NCI-H1694 treated with DMSO at 0.1 percent for 48 hours (cell line): ENCODE measurements at places on chromosomes 5 and 9.

DNA sequence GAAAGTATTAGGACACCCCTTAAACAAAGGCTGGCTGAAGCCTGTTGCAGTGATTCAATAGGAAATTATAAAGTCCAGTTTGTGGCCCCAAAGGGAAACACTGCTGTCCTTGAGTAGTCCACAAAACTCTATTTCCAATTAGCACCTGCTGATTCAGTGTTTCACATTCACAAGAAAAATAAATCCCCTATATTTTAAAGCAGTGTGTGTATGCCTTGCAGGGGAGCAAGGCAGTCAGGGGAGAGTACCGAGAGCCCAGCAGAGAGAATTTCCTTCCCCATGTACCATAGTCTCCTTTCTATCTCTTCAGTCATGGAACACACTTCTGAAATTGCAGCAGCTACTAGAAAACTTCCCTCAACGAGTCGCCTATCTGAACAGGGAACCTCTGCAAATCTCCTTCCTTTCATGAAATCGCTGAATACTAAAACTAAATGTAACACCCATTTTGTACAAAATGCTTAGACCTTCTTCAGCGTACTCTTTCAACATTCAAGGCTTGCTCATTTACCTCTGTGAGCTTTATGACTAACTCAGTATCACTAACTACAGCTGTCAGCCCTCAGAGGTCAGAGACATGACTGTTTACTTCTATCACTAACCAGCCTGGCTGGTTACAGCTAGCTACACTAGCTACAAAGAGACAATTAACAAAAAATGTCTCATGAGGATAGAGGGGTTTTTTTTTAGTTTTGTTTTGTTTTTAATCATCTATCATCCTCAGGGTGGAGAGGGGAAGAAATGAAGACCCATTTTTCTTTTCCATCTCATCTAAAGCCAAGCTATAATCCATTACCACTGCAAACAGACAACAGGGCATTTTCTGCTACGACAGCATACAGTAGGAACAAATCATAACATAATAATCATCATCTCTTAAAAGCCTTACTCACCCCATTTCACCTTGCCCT is 188.7 kb downstream of the EBF1 start:
- DNase-seq, result no peak

DNA sequence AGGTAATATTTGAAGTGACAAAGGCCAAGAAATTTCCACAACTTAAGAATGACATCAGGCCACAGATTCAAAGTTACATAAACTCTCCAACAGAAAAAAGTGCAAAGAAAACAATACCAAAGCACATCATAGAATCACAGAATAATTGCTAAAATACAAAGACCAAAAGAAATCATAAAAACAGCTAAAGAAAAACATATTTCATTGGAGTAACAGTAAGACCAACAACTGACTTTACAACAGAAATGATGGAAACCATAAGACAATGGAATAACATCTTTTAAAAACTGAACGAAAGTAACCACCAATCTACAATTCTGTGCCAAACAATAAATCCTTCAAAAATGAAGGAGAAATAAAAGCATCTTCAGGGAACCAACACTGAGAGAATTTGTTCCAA is 38.3 kb downstream of the ZDHHC21 start:
- DNase-seq, result no peak

DNA sequence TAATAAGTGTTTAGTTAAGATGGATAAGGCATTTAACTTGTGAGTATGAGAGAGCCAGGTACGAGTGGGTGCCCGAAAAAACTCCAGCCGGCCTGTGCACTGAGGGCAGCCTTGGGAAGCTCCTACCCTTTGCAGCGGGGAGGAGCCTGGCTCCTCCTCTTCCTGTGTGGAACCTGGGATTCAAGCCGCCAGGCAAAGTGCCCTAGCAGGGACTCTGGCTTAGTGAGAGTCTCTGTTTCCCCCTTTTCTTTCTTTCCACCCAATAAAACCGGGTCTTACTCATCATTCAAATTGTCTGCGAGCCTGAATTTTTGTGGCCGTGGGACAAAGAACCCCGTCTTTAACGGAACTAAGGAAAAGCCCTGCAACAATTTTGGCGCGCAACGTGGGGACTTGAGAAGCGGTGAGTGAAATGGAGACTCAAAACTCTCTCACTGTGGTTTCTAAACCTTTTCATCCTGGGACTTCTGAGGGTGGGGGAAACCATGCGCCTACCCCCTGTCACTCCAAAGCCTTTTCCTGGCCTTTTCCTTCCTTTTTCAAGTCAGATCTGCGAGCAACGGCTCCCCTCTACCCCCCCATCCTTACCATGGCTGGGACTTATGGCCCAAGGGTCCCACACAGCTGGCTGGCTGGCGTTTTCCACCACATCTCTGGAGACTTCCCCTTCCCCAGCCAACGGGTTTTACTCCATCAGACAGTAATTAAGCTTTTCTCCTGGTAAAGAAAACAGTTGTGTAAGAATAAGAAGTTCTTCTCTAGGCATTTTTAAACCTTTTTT is 535.7 kb upstream of the ACO1 start:
- DNase-seq, result no peak

- no peak for DNase-seq
These were observed 8.0 kb upstream of the DCP2 start for GRCh38 chr5:112968411-112969106.

DNA sequence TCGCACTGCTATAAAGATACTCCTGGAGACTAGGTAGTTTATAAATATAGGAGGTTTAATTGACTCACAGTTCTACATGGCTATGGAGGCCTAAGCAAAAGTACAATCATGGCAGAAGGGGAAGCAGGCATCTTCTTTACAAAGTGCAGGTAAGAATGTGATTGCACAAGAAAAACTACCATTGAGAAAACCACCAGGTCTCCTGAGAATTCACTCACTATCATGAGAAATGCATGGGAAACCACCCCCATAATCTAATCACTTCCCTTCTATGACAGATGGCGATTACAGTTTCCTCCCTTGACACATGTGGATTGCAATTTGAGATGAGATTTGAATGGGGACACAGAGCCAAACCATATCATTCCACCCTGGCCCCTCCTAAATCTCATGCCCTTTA is 121.2 kb upstream of the ST8SIA4 start:
- DNase-seq, result no peak

- no peak for DNase-seq
These were observed 23.8 kb upstream of the BOD1 start for GRCh38 chr5:173640156-173640804.

GRCh38 chr5:25458628-25459027 is 813.9 kb upstream of the CDH10 start:
- DNase-seq, result no peak

- DNase-seq, result no peak
These were observed 35.9 kb downstream of the MAMDC2 start for GRCh38 chr9:70079417-70080037.

GRCh38 chr5:55540525-55540924 is 5.8 kb upstream of the PLPP1 start:
- DNase-seq, result no peak

- no peak for DNase-seq
These were observed 110.3 kb upstream of the PCSK5 start for GRCh38 chr9:75780185-75780584.

DNA sequence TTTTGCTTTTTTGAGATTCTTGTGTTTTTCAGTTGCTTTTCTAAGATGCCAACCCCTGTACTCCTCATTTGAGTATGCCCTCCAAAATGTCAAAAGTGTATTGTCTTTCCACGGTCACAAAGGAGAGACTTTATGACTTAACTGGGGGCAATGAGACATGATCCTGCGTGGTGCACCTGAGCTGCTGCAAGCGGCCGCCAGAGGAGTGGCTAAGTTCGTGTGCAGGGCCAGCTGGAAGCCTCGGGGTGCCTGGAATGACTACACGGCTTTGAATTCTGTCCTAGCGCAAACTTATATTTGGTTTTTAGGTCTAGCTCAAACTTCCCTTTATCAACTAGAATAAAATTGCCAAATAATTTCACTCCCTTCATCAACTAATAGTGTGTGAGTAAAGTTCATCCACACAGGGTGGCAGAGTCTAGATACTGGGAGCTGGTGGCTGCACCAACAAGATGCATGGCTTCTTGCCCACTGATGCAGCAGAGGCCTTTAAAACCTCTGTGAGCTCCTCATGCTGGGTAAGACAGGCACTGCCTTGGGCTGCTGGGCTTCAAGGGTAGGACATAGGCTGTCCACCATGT is 4.7 kb downstream of the GADD45G start:
- DNase-seq, result no peak

- no peak for DNase-seq
These were observed 186.0 kb downstream of the TENT4A start for GRCh38 chr5:6899221-6899620.

DNA sequence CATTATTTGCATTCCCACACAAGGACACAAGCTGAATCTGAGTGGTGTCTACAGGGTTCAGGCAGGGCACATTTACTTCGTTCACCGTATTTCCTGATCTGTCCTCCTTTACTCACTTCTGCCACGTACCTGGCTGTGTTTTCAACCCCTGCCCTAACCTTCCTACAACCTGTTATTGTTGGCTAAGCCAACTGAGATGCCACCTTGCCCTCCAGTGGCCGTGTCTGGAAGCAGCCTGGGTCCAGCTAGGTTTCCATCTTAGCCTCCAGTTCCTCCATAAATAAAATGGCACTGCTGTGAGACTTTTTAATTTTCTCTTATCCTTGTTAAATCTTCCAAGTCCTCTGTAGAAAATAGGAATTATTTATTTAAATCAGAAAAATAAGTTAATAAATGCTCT is 64.8 kb downstream of the ATP10B start:
- no peak for DNase-seq

DNA sequence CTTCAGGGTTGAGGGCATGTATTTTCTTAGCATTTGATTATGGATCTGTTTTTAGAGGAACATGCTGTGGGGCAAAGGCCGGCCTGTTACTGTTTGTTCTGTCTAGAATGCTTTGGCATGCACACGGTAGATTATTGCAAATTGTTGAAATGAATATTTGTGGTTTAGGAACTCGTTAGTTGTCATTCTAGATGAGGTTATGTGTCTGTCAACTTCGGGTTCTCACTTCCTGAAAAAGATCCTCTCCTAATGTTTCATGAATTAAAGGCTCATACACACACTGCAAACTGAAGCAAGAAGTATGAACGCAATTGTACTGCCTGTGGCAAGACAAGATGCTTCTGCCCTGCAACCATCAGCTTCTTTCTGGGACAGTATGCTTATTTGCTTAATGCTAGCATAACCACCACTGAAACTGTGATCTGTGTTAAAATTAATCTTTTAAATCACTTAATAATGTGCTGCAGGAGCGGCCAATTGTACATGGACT is 99.6 kb downstream of the BASP1 start:
- DNase-seq, result no peak

DNA sequence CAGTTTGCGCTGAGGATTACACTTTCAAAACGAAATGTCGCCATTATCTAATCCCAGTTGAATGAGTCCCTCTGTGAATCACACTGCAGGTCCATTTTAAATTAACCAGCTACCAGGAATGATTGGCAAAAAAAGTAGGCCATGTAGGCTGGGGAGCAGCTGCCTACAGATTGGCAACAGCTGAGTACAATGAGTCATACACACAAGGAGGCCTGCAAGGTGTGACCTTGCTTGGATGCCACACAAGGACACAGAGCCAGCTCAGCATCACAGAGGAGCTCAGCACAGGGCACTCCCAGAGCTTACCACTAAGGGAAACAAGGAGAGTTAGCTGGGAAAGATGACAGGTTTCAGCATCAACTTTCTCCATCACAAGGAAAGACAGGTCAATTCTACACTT is 12.9 kb downstream of the HAVCR1 start:
- peak; percentile 6 for DNase-seq

GRCh38 chr5:174418809-174419539 is 305.4 kb upstream of the MSX2 start:
- no peak for DNase-seq
